ENCODE measurements at places on chromosomes 3 and 15.

GRCh38 chr3:70231266-70231701 is 81.2 kb downstream of the MDFIC2 start:
- H3K4me3 ChIP-seq, result no peak overlapping the region
- peak overlapping the region; percentile 54 for H3K27ac ChIP-seq
- no peaks in the 10 kb centered on the region for H3K27me3 ChIP-seq
- DNase-seq, result peak; percentile 75
- H3K4me1 ChIP-seq, result no peaks in the 10 kb centered on the region
- no peaks in the 10 kb centered on the region for H3K36me3 ChIP-seq

GRCh38 chr3:158167737-158168557 is 58.1 kb downstream of the RSRC1 start:
- no peak for DNase-seq
- no peaks in the 10 kb centered on the region for H3K27me3 ChIP-seq
- no peak overlapping the region for H3K4me3 ChIP-seq
- H3K36me3 ChIP-seq, result no peaks in the 10 kb centered on the region
- no peaks in the 10 kb centered on the region for H3K4me1 ChIP-seq
- no peak overlapping the region for H3K27ac ChIP-seq

DNA sequence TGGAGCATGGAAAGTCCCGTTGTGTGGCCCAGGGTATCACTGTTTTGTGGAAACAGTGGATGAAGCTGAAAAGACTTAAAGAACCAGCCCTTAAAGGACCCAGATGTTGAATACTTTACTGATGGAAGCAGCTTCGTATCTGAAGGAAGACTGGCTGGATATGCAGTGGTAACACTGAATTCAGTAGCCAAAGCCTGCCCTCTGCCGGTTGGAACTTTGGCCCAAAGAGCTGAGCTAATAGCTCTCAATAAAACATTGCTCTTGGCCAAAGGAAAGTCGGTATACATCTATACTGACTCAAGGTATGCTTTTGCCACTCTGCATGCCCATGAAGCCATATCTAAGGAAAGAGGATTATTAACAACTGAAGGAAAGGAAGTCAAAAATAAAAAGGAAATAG is 885.4 kb downstream of the PDCD6IP start:
- H3K27ac ChIP-seq, result no peak overlapping the region
- H3K4me1 ChIP-seq, result no peaks in the 10 kb centered on the region
- DNase-seq, result peak; percentile 51
- no peaks in the 10 kb centered on the region for H3K27me3 ChIP-seq
- H3K4me3 ChIP-seq, result no peak overlapping the region
- no peaks in the 10 kb centered on the region for H3K36me3 ChIP-seq

DNA sequence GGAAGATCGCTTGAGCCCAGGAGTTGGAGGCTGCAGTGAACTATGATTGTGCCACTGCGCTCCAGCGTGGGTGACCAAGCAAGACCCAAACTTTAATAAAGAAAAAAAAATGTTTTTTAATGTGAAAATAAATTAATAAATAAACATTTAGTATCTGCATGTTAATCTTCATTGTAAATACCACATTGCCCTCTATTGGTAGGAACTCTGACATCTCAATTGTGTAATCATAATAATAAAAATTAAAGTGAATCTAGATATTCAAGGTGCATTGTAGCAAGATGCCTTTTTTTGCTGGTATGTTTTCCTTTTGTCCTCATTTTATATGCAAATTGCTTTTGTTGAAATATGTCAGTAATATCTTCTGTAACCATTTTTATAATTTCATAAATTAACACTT is 95.0 kb upstream of the LIMD1 start:
- no peak overlapping the region for H3K27ac ChIP-seq
- H3K27me3 ChIP-seq, result no peaks in the 10 kb centered on the region
- H3K4me3 ChIP-seq, result no peak overlapping the region
- no peak for DNase-seq
- H3K36me3 ChIP-seq, result peaks cover 8% of the 10 kb centered on the region

DNA sequence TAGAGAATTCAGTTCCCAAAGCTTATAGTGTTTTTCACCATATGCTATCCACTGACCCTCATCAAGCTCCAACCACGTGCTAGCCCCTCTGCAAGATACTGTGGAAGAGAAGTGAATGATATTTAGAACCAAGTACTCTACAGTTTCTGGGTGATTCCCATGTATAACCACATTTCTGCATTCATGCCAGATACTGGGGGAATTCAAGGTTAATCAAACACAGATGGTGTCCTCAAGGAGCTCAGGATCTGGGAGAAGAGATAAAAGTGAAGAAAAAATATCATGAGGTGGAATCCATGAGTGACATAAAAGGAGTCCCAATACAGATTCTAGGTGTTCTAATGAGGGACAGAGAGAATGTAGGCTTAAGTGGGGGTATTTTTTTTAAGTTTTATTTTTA is 195.8 kb downstream of the FHIT start:
- peaks cover 1% of the 10 kb centered on the region for H3K4me1 ChIP-seq
- H3K4me3 ChIP-seq, result no peak overlapping the region
- H3K27ac ChIP-seq, result no peak overlapping the region

DNA sequence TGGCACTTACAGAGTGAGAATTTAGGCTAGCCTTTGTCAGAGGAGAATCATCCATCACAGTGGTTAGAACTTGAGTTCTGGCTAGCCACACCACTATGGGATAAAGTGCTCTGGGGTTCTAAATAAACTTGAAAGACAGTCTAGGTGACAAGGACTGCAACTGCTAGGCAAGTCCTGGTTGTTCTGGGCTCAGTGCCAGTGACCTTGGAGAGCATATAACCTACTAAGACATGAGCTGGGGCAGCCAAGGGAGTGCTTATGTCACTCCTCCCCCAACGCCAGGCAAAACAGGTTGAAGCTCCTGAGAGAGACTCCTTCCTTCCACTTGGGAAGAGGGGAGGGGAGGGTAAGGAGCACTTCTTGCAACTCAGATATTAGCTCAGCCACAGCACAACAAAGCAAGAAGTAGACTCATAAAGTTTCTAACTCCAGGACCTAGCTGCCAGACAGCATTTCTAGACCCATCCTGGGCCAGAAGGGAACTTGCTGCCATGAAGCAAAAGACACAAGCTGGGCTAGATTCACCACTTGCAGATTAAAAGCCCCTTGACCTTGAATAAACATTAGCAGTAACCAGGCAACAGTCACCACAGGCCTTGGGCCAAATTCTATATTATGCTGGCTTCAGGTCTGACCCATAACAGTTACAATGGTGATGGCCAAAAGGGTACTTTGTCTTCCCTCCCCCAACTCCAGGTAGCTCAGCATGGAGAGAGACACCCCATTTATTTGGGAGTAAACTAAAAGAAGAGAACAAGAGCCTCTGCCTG is 963.7 kb downstream of the PLOD2 start:
- DNase-seq, result no peak
- peaks cover 8% of the 10 kb centered on the region for H3K4me1 ChIP-seq
- no peaks in the 10 kb centered on the region for H3K36me3 ChIP-seq
- no peak overlapping the region for H3K4me3 ChIP-seq
- no peak overlapping the region for H3K27ac ChIP-seq
- no peaks in the 10 kb centered on the region for H3K27me3 ChIP-seq

DNA sequence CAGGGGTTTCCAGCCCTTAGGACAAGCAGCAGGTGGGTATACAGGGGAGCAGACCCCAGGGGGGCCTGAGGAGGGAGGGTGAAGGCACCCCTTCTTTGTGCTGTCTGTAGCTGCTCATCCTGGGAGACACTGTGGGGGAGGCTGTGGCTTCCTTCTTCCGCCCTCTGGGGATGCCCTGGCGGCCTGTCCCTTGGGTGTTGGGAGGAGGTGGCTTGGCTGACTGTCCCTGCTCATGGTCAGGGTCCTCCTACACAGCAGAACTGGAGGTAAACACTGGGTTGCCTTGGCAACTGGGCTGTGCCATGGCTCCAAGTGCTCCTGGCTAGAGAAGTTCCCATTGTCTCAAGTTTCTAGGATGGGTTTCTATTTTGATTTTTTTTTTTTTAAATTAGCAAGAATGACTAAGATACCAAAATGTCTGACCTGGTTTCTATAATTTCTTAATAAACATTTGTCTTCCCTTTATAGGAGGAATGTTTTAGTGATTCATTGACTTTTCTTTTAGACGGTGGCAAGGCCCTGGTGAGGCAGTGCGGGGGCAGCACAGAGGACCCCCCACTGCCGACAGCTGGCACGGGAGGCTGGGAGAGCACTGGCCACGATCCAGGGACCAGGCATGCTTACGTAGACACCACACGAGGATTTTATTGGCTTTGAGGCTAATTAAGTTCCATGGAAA is 12.4 kb downstream of the KLF13 start:
- DNase-seq, result no peak
- no peak overlapping the region for H3K27ac ChIP-seq
- peaks cover 4% of the 10 kb centered on the region for H3K4me1 ChIP-seq
- no peak overlapping the region for H3K4me3 ChIP-seq
- H3K27me3 ChIP-seq, result no peaks in the 10 kb centered on the region

GRCh38 chr3:120196333-120196732 is 88.7 kb downstream of the GPR156 start:
- no peak for DNase-seq
- H3K27me3 ChIP-seq, result no peaks in the 10 kb centered on the region
- H3K4me3 ChIP-seq, result no peak overlapping the region
- H3K36me3 ChIP-seq, result no peaks in the 10 kb centered on the region
- H3K27ac ChIP-seq, result no peak overlapping the region
- peaks cover 3% of the 10 kb centered on the region for H3K4me1 ChIP-seq

- no peak overlapping the region for H3K27ac ChIP-seq
- no peaks in the 10 kb centered on the region for H3K36me3 ChIP-seq
- no peaks in the 10 kb centered on the region for H3K4me1 ChIP-seq
- DNase-seq, result no peak
These were observed 36.1 kb upstream of the HRH1 start for GRCh38 chr3:11118181-11118682.

DNA sequence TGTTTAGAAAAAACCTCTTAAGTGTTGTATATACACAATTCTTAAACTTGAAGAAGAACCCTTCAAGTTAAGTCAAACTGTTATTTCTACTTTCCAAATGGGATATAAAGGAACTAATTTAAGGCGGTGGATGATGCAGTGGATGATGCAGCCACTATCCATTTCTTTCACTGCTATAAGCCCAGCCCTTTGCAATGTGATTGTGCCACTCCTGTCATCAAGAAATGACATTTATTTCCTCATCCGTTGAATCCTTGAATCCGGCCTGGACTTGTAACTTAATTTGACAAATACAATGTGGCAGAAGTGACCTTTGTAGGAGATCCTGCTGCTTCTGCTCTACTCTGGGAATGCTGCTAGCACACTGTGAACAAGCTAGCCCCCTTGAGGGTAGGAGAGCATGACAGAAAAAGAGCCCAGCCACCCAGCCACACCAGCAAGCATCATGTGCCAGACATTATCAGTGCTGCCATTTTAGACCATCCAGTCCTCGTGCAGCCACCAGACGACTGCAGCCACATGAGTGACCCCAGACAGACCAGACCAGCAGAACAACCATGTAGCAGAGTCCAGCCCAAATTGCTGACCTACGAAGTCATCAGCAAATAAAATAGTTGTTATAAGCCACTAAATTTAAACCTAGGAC is 47.4 kb downstream of the UACA start:
- no peak overlapping the region for H3K27ac ChIP-seq
- H3K27me3 ChIP-seq, result no peaks in the 10 kb centered on the region
- no peak for DNase-seq
- no peak overlapping the region for H3K4me3 ChIP-seq

Data from neuronal stem cell (in vitro differentiated cells).